ENCODE measurements at places on chromosomes 7 and 10.

DNA sequence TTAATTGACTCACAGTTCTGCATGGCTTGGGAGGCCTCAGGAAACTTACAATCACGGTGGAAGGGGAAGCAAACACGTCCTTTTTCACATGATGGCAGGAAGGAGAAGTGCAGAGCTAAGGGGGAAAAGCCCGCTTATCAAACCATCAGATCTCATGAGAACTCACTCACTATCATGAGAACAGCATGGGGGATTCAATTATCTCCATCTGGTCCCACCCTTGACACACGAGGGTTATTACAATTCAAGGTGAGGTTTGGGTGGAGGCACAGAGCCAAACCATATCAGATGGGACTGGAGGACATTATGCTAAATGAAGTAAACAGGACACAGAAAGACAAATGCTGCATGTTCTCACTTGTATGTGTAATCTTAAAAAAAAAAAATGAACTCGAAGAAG lies 141.4 kb upstream of the HABP2 start:
- DNase-seq = peak; percentile 21

DNA sequence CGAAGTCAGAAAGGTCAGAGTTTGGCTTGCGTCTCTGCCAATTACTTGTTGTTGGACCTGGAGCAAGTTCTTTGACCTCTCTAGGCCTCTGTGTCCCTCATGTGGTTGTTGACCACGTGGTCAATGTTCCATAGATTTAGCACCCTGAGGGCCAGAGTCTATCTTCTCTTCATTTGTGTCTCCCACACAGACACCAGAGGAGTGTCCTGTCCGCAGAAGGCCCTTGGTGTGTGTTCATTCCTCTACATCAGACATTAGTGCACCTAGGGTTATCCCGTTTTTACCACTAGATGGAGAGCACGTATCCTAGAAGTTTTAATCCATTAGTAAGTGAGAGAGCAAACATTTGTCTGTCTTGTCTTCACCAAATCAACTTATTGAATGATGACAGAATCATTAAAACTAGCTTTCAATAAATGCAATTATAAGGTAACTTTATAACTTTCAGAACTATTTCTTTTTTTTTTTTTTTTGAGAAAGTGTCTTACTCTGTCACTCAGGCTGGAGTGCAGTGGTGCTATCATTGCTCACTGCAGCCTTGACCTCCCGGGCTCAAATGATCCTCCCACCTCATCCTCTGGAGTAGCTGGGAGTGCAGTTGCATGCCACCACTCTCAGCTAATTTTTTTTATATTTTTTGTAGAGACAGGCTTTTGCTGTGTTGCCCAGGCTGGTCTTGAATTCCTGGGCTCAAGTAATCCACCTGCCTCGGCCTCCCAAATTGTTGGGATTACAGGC lies 122.5 kb upstream of the ANKRD1 start:
- DNase-seq = no peak

DNA sequence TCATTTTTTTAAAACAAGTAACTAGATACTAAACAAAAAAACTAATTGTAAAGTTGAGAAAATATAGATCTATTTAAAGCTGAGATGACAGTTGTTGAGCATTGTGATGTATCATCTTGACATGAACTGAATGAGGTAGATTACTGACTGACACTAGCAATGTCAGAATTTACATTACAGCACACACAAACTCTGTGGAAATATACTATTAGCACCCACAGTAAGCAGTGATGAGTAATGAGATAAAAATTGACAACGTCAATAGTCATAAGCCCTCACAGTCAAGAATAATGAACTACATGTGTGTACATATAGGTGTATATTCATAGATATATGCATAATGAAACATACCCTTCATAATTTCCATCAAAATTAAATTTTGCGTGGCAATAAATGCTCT lies 368.4 kb downstream of the TFEC start:
- no peak for DNase-seq

GRCh38 chr7:87766827-87767226 lies 109.3 kb downstream of the SLC25A40 start:
- no peak for DNase-seq

GRCh38 chr10:86733260-86733671 lies 23.2 kb upstream of the BMPR1A start:
- DNase-seq = no peak

DNA sequence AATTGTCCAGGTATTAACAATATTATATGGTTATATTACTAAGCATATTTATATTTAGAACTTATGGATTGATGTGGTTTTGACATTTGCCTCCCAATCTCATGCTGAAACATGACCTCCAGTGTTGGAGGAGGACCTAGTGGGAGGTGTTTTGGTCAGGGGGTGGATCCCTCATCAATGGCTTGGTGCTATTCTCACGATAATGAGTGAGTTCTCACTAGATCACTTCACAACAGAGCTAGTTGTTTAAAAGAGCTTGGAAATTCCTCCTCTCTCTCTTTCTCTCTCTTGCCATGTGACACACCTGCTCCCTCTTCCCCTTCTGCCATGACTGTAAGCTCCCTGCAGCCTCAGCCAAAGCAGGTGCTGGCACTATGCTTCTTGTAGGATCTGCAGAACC lies 19.0 kb downstream of the TFEC start:
- no peak for DNase-seq

- DNase-seq = no peak
These were observed 21.8 kb downstream of the ELFN1 start for GRCh38 chr7:1691601-1692514.

GRCh38 chr7:130079846-130080394 lies 9.6 kb downstream of the KLHDC10 start:
- peak; percentile 29 for DNase-seq

DNA sequence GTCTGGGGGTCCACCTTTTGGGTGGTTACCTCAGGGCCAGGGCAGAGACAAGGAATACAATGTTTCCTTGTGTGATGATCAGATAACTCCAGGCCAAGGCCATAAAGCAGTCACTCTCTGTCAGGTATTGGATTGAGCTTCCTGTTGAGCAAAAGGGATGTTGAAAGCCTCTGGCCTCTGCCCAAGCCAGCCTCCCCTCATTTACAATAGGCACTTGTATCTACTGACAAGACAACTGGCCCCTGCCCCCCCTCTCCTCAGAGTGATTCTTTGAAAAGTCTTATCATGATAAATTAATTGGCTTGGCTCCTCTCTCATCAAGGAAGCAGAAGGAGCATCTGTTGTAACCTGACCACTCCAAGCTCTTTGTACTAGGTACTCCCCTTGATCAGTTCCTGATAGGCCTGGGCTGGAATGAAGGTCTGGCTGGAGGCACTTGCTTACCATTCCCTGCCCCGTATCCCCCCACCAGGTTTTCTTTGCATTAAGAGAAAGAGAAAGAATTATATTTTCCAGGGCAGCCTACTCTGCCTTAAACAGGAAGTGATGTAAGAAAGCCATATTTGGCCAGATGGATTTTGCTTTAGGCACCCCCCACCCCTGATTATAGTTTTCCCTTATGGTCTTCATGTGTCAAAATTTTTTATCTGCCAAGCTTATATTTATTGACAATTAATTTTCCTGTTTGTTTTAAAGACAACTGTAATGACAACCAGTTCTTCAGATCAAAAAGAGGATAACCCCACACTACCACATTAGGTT lies 42.1 kb upstream of the HPS1 start:
- no peak for DNase-seq

DNA sequence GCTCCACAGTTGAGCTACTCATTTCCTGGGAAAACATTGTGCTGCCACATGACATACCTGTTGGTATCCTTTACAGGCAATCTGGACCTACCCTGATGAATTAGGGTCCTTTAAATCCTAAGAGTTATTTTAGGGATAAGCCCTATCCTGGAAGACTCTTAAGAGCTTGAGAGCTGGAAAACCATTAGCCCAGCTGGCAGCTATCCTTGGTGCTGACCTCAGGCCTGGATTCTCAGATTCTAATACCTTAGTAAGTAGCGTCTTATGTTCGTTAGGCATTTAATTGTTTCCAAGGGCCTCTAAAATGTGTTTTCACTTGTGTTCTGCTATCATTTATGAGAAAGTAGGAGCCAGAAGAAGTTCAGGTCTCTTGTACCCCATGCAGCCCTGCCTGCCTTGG lies 93.0 kb upstream of the SORCS3 start:
- DNase-seq = no peak

- DNase-seq = no peak
These were observed 242.0 kb downstream of the AUTS2 start for GRCh38 chr7:69840248-69840647.

DNA sequence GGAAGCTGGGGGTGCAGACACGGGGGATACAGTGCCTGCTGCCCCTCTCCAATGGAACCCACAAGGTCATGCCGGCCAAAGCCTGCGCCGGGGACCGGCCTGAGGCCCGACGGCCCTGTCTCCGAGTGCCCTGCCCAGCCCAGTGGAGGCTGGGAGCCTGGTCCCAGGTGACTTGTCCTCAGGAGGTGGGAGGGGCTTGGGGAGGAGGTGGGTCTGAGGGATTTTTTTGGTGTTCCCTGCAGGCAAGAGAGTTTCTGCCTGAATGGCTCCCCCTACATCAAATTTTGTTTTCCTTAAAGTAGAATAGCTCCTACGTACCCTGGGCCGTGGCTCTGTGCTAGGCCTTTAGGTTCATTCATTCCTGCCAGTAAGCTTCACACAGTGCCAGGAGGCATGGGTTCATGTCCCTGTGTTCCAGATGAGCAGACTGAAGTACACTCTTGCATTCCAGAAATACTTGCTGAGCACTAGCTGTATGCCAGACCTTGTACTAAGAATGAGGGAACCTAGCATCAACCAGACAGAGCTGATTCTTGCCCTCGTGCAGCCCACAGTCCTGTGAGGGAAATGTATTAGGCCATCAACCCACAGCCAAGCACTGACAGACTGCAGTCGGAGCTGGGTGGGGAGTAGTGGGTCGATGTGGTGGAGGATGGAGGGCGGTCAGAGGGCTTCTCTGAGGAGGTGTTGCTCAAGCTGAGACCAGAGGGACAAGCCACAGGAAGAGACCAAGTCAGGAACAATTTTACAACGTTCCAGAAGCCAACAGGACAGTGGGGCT lies 31.1 kb downstream of the TBATA start:
- no peak for DNase-seq

DNA sequence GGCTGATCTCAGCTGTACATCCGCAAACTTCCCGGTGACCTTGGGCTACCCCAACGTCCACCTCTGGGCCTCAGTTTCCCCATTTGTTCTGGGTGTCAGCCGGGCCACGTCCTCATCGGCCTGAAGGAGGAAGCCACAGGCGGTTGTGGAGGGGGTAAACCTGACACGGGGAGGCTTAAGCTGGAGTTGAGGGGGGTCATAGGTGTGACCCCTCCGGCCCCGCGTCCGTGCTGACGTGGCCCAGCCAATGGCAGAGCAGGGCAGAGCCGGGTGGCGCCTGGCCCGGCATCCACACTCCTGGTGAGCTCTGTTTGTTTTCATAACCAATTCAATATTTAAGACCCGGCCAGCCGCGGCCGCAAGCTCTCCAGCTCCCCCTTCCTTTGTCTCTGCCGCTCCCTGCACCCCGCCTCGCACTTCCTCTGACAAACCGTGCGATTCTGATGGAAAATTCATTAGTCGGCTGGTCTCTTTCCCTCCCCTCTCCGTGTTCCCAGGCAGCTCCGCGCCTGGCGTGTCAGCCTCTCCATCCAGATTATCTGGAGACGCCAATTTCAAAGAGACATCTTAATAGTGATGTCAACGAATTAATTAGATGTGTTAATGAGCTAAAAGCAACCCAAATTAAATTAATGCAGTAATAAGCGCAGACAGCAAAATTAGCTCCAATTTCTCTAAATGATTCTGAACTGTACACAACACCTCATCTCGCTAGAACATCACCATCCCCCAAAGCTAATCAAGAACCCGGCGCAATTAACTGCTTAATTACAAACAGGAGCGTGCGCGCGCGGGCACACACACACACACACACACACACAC lies 55.4 kb downstream of the MICALL2 start:
- peak; percentile 25 for DNase-seq

DNA sequence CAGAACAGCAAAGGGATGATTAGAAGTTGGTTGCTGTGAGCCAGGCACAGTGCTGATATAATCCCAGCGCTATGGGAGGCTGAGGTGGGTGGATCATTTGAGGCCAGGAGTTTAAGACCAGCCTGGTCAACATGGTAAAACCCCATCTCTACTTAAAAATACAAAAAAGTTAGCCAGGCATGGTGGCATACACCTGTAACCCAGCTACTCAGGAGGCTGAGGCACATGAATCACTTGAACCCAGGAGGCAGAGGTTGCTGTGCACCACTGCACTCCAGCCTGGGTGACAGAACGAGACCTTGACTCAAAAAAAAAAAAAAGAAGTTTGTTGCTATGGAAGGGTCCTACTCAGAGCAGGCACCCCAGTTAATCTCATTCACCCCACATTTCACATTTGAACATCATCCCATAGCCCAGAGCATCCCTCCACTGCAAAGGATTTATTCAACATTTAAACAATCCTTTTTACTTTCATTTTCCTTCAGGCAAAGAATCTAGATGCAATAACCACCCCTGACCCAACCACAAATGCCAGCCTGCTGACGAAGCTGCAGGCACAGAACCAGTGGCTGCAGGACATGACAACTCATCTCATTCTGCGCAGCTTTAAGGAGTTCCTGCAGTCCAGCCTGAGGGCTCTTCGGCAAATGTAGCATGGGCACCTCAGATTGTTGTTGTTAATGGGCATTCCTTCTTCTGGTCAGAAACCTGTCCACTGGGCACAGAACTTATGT lies 4.1 kb downstream of the IL6 start:
- peak; percentile 57 for DNase-seq

GRCh38 chr7:49670991-49671390 lies 102.4 kb upstream of the VWC2 start:
- DNase-seq = no peak

DNA sequence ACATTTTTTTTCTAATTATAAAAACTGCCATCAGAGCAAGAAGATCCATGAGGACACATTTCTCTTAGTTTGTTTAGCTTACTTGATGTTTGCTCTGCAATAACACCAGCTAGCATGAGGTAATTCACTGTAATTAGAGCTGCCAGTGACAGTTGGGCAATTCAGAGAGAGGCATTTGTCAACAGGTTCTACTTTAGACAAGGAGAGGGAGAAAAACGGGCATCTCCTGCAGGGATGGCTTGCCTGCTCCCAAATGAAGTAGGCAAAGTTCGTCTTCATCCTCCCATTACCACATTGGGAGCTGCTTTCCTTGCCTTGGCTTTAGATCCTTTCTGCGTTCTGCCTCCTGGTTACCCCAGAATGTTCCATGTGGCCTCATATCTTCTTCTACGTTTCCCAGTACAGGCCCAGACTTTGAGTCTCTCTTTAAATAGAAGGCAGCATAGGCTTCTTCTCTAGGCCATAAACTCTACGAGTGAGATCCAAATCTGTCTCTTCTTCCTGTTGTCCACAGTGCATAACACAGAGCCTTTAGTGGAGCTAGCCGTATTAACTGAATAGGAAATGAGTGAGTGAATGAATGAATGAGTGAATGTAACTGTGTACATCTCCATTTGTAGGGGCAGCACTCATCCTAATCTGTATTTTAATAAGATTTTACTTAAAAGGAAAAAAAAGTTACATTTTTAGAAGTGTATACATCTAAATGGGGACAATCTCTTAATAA lies 21.2 kb downstream of the ASB15 start:
- DNase-seq = no peak

DNA sequence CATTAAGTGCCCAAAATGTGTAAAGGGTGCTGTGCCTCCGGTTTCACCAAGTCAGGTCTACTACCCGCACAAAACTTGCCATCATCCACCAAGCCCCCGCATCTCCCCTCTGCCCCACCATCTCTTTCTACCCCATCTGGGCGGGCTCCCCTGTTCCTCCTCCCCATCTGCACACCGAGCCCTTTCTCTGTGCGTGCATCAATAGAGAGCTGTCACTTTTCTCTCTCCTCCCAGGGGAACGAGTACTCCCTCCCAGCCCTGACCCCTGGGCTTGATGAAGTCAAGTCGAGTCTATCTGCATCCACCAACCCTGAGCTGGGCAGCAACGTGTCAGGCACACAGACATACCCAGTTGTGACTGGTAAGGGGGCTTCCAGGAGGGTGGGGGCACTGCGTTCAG lies 63.5 kb downstream of the PAX2 start:
- DNase-seq = no peak
